ENCODE measurements at places on chromosomes 12 and 14.

- DNase-seq = no peak
Observed at GRCh38 chr14:54102051-54102456, 145.4 kb upstream of the BMP4 start.

- no peak for DNase-seq
Observed at GRCh38 chr14:93963692-93964091, 12.7 kb downstream of the ASB2 start.

DNA sequence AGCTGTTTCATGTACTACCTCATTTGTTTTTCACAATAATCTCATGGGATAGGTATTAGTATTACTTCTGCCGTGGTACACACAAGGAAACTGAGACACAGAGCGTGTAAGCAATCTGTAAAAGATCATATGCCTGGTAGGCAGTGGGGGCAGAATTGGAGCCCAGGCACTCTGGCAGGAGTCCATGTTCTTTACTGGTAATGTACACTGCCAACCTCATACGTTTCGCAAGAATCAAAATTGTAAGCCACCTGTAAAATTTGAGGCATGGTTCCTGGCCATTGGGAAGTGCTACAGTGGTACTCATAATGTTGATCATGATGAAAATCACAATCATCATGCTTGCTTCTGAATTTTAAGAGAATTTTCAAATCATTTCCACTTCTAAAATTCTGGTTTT, 40.7 kb downstream of the TMTC1 start:
- peak; percentile 22 for DNase-seq

DNA sequence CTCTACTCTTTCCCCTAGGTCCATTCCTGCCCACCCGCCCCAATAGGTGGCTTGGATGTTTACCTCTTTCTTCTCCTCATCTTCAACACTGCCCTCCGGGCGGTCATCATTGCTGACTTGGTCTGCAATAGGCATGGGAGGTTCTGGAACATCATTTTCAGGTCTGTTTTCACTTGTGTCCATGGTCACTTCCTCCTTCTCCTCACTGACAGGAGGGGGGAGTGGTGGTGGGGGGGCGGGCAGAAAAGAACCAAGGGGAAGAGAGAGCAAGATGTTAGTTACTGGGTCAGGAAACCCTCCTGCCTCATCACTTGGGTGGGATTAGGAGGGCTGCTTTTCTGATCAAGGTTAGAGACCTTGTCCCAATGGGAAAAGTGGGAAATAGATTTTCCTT, 12.1 kb upstream of the CDH24 start:
- no peak for DNase-seq

DNA sequence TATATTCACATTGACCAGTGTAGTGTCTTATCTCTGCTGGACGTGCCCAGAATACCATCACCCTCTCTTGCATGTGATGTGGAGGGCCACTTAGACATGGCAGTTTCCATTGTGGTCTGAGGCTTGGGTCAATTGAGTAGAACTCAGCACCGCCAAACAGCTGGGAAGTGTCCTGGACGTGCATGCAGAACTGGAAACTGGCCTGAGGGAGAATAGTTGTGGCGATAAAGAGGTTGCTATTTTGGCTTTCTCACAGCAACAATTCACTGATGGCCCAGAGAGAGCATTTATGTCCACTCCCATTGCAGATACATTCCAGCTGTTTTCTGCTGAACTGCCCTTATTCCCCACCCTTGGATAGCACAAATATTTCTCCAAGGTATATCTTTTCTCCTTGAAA, 210.1 kb upstream of the DAAM1 start:
- DNase-seq = no peak

GRCh38 chr12:93373961-93374656, 3.6 kb upstream of the NUDT4 start:
- DNase-seq = no peak

DNA sequence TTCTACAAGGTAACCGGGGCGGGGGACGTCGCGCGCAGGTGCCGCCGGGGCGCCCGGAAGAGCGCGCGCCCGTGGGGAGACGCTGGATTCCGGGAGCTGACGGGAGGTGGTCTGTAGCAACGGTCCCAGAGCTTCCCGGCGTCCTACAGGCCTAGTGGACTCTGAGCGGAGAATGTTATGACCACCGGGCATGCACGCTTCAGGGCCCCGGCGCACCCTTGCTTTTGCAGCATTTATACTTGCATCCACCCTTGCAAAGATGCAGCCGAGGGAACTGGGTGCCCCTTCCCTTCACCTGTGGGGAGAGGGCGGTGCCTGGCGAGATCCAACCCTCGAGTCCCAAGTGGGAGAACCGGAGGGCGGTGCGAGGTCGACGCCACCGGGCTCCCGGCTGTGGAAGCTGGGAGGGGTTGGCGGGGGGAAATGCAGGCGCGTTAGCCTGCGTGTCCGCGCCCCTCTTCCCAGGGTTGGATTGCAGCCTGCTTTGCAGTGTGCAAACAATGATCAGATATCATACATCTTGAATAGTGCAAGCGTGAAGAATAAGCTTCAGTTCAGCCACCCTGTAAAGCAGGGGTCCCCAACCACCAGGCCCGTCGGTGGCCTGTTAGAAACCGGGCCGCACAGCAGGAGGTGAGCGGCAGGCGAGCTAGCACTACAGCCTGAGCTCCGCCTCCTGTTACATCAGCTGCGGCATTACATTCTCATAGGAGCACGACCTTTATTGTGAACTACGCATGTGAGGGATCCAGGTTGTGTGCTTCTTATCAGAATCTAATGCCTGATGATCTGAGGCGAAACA, 576 bp downstream of the ERP29 start:
- DNase-seq = peak; percentile 86
